ENCODE measurements at places on chromosomes 12 and 14.
A peak's percentile ranks its signal among the peaks of the same experiment; 100 is the strongest.

DNA sequence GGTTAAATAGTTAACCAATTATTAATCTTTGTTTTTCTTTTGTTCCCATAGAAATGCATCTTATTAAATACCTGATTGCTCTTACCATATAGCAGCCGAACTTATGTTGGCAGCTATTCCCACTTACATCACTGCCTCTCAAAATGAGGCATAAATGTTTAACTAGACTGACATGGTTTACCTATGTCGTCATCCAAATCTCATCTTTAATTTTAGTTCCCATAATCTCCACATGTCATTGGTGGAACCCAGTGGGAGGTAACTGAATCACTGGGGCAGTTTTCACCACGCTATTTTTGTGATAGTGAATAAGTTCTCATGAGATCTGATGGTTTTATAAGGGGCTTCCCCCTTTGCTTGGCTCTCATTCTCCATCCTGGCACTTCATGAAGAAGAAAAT lies 499.2 kb upstream of the ATP2B1 start:
- no peak for DNase-seq

- no peak for DNase-seq
Observed at GRCh38 chr12:13152281-13152680, 44.2 kb upstream of the EMP1 start.

GRCh38 chr14:69066396-69067171 lies 86.3 kb downstream of the DCAF5 start:
- DNase-seq = no peak

- DNase-seq = no peak
Observed at GRCh38 chr14:106802413-106803364, 1276.3 kb downstream of the TMEM121 start.

DNA sequence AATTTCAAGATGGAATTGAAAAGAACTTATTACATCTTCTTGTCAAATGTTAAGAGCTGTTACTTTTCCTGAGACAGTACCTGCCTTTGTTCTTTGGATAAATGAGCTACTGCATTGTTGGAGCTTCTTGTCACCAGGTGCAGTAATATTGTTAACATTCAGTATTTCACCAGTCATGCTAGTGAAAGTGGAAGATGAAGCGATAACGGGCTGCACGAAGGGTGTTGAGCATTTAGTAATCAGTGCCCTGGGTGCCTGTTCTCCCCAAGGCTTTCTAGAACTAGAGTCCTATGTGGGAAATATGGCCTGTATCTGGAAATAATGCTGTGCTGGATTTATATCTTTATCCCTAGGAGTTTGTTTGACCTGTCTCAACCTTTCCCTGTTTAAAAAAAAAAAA lies 83.2 kb downstream of the PPP2R5C start:
- DNase-seq = no peak

- DNase-seq = no peak
Observed at GRCh38 chr14:92160619-92161018, 38.9 kb downstream of the CPSF2 start.

DNA sequence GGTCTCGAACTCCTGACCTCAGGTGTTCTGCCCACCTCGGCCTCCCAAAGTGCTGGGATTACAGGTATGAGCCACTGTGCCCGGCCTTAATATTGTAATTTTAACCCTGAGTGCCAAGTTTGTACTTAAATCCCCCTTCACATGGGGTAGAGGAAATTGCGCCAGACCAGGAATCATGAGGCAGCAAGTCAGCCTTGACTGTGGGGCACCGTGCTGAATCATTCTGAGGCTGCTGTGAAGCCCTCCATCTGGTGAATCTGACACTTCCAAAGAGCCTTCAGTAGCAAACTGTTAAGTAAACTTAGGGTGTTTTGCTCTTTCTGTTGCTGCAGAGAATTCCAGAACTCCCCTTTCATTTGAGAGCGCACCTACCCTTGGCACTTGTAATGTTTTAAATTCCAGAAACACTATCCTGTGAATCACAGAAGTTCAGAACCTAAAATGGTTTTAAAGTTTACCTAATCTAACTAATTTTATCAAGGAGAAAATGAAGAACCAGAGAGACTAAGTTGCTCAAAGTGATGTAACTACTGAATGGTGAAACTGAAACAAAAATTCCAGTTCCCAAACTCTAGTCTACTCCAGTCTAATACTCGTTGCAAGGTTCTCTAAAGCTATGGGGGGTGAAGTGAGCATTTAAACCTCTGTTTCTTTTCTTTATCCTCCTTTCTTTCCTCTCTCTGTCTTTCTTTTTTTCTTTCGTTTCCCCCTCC lies 7.5 kb downstream of the HEBP1 start:
- peak; percentile 34 for DNase-seq

- DNase-seq = no peak
Observed at GRCh38 chr12:53208877-53209463, 1.9 kb upstream of the ITGB7 start.

DNA sequence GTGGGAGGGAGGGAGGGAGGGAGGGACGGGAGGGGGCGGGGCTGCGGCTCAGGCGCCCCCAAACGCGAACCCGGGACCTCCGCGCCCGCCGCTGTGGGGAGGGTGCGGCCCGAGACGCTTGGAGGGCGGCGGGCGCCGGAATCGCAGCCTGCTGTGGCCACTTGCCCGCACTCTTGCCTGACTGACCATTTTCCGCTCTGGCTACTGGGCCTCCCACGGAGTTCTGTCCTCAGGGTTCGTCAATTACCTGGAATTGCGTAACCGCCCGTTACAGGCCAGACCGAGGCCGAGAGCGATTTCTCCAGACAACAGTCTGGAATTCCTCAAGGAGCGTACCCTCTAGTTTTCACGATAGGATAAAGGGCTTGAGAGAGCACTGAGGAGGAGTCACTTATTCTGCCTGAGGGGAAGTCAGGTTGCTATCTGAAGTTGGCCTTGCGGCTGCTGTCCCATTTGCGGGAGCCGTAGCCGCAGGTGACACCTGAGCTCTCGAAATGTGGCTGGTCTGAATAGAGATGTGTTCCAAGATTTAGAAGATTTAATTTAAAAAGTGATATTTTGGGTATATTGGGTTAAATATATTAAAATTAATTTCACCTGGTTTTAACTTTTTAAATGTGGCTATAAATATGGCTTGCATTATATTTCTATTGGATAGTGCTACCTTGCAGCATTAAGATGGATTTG lies 446 bp upstream of the ZNF641 start:
- DNase-seq = peak; percentile 64

GRCh38 chr12:19575337-19576243 lies 136.3 kb downstream of the AEBP2 start:
- DNase-seq = peak; percentile 33

GRCh38 chr12:91388573-91388972 lies 206.0 kb upstream of the DCN start:
- DNase-seq = no peak

DNA sequence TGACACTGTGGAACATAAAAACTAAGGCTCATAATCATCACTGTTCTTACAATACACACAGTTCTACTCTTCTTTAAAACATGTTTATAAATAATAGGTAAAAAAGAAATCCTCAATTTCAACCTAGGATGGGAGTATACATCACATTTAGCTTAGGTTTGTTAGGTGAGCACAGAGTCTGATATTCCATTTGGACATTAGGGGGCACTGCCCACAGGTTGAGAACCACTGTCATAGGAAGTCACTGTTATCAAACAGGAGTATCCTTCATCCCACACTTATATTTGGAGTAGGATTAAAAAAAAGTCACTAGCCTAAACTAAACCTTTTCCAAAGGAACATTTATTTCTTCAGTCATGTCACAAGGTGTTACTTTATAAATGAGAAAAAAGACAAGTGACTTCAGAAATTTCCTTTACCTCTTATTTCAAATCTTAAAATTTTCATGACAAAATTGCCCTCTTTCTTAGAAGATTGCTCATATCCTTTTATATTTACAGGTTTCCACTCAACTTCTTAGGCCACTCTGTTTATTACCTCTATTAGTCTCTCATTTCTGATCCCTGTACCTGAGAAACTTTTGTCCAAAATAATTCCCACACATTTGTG lies 240.6 kb downstream of the CPNE8 start:
- DNase-seq = no peak

DNA sequence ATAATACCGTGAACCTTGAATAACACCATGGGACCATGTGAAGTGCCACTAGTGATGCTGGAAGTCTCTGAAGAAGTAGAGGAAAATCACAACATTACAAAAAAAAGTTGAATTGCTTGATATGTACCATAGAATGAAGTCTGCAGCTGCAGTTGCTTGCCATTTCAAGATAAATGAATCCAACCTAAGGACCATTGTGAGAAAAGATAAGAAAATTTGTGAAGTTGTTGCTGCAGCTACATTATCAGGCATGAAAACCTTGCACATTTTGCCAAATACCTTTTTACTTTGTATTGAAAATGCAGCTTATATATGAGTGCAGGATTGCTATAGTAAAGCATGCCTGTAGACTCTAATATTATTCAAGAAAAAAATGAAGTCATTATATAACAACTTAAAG lies 126.5 kb downstream of the NUBPL start:
- no peak for DNase-seq

DNA sequence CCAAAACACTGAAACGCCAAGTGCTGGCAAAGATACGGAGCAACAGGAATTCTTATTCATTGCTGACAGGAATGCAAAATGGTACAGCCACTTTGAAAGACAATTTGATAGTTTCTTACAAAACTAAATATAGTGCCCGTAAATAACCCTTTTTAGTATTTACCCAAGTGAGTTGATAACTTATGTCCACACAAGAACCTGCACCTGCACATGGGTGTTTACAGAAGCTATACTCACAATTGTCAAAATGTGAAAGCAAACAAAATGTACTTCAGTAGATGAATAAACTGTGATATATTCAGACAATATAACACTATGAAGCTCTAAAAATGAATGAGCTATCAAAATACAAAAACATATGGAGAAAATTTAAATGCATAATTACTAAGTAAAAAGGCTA lies 86.6 kb downstream of the ATXN7L3B start:
- DNase-seq = no peak

DNA sequence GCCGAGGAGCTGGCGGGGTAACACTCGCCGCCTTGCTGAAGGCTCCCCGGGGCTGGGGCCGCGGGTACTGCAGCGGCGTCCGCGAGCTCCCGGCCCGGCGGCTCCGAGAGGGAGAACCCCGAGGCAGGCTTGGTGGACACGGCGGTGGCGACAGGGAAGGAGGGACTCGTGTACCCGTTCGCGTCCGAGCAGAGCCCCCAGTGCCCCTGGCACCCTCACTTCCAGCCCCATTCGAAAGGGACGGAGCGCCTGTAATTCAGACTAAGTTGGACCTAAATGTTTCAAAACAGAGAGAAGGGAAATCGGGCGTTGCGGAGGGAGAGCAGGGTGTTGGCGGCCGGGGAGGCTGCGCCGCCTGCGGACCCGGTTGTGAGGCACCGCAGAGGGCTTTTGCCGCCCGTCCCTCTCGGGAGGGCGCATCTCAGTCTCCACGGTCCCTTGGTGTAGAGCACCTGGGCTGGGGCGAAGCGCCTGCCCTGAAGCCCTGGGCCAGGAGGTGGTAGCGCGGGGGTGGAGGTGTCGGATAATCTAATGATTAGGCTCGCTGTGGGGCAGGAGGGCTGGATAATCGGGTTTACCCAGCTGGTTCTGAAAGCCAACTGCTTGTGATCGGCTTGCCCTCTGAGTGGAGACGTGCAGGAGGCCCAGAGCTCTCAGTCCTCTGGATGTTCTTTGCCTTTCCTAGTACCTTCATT lies 771 bp downstream of the DAAM1 start:
- DNase-seq = no peak

GRCh38 chr12:39296496-39296895 lies 146.4 kb downstream of the KIF21A start:
- no peak for DNase-seq

DNA sequence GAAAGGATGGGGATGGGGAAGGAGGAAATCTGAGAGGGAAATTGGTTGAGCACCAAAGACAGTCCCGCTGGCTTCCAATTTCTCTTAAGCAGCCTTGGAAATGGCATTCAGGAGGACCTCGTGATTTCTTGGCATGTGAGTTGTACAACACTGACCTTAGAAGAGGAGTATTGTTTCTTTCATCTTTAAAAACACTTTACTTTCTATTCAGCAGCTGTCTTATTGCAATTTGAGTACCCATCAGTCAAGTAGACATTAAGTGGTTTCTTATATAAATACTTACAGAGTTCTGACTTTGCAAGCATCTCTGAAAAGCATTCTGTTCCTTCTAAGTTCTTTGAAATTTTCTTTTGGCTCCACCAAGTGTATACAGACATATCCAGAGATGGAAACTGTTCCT lies 83.2 kb downstream of the LMNTD1 start:
- DNase-seq = no peak

GRCh38 chr12:91017043-91017442 lies 12.3 kb upstream of the EPYC start:
- no peak for DNase-seq

DNA sequence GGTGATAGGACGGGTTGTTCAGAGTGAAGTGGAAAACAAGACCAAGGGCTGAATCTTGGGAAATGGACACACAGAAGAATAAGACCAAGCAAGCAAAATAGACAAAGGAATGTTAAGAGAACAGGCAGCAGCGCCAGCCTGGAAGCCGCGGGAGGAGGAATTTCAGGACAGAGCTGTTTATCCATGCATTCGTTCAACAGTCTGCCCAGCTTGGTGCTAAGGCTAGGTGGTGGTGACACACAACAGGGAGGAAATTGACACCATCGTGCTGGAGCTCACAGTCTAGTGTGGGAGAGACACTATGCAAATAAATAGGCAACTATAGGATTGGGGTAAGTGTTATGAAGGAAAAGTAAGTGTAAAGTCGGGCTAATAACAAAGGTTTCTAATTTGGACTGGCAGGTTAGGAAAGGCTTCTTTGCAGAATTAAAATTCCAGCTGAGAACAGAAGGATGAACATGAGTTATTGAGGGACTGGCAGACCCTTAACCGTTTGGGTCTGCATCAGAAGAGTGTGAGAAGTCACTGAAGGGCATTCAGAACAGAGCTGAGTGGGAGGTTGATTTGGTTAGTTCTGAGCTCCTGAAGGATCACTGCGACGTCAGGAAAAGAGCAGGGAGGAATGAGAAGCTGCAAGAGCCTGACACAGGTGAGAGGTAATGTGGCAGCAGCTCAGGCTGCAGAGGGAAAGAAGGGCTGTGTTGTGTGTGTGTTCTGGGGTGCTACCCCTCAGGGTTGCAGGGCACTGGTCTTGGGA lies 242.6 kb upstream of the FKBP4 start:
- DNase-seq = no peak

DNA sequence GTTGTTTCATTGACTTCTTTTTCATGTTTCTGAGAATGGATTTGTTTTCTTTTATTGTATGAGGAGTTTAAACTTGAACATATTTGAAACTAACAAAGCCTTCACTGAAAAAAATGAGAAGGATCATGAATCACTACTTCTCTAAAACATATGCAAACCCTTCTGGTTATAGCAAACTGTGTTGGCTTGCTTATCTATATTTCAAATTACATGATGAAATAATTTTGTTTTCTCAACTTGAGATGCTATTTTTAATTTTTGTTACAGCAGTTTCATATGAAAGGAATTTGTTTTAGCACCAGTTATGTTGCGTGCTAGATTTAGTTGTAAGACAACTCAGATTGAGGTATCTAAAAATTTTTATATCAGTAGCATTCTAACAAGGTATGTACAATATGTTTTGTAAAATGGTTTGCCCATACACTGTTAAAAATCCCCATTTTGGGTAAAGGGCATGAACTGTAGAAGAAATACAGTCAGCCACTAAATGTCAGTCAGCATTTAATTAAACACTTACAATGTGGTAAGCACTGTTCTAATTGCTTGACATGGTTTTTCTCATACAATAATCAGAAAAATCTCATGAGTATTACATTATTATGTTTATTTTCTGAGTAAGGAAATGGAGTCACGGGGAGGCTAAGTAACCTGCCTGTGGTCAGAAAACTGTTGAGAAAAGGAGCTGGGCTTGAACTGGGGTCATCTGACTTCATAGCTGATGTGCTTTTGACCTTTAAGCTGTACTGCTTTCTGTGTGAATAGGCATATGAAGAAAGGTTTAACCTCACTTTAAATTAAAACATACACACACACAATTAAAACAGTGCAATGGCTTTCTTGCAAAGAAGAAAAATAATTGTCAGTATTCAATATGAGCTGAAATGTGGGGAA lies 105.7 kb downstream of the PLEKHA5 start:
- DNase-seq = no peak
